AG09309 (cell line): ENCODE measurements at places on chromosomes 1 and 21.
A peak's percentile ranks its signal among the peaks of the same experiment; 100 is the strongest.

DNA sequence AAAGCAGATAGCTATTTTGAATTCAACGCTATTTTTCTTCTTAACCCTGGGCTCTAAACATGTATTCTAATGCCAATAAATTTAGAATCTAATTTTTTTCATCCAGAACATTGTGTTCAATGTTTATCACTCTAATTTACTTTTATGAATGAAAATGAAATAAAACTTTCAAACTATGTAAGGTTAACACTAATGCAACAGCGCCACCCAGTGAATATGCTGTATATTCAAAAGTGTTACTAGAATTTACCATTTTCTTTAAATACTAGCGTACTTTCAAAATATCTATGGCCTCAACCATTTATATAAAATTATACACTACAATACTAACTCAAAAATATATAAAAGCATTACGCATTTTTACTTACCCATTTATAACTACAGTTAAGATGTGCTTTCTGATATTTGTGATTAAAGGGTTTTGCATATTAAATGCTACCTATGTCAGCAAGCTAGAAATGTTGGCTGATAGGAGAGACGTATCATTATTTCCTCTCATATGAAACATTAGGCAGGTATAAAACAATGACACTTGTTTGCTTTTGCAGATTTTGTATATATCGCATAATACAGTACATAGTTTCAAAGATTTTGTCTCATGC lies 5.9 kb upstream of the NUF2 start:
- DNase-seq: peak; percentile 11

DNA sequence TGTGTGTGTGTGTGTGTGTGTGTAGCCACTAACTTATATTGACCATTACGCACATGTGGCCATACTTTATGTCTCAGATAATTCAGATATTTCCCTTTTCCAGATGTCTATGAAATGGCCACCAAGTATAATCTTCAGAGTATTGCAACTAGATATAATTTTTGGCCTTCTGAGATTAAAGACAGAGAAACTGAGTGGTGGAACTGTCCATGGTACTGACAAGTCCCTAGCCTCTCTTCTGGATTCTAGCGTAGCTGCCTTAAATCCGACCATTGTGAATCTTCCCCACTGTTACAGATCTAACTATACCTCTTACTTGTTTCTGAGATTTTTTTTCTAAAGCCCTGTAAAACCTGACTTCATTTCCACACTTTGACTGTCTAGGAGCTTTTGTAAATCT lies 100.0 kb upstream of the SERTAD4 start:
- no peak for DNase-seq

- DNase-seq: no peak
Measured at GRCh38 chr1:21921100-21921875, 15.8 kb downstream of the HSPG2 start.

- DNase-seq: no peak
Measured at GRCh38 chr1:18893120-18893519, 9.2 kb downstream of the ALDH4A1 start.

DNA sequence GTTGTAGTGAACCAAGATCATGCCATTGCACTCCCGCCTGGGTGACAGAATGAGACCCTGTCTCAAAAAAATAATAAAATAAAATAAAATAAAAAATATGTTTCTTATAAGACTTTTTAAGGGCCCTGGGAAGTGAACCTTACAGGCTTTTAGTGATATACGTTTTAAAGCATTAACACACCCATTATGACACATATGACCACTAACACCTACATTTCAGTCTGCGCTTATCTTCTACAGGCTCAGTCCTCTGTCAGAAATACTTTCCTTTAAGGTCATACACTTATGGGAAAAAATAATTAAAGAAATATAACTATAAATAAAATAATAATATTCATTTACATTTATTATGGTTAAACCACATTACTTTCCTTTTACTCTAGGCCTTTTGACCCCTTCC lies 21.9 kb downstream of the ADSS2 start:
- DNase-seq: no peak

GRCh38 chr1:225097175-225097574 lies 167.7 kb downstream of the DNAH14 start:
- no peak for DNase-seq

GRCh38 chr1:165898837-165899236 lies 71.4 kb downstream of the UCK2 start:
- DNase-seq: peak; percentile 95

GRCh38 chr1:204176049-204176448 lies 9.9 kb upstream of the REN start:
- no peak for DNase-seq

GRCh38 chr1:24364605-24364974 lies 45.4 kb downstream of the GRHL3 start:
- no peak for DNase-seq

GRCh38 chr1:94000510-94001282 lies 91.5 kb upstream of the GCLM start:
- DNase-seq: no peak

GRCh38 chr1:117652421-117652820 lies 46.6 kb downstream of the TENT5C start:
- no peak for DNase-seq

DNA sequence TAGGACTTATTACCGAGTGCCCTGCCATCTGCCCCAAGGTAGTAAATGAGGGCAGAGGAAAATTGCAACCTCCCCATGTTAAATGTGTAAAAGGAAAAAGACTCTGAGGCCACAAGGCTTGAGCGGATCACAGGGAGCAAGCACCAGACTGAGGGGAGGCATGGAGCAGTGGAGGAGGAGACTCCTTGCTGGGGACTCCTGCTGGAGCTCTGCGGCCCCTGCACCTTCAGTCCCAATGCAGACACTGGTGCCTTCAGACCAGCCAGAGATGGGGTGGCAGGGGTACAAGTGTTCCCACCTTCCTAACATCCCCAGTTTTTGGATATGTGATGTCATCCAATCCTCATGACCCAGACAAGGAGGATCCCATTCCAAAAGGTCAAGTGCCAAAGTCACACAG lies 128.4 kb upstream of the NGF start:
- DNase-seq: no peak

DNA sequence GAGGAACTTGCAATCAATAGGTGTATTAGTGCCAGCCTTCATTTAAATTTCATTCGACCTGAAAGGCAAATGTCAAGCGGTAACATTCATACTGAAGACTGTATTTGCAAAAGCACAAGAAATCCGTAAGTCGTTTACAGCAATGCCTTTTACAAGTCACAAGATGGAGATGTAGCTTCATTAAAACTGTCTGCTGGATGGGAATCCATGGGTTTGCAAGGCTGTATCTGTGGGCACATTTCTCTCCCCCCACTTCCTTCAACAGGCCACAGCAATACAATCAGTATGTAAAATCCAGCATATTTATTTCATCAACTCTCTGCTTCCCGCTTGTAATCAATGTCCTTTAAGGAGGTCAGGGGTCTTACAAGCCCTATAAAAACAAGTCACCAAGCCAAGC lies 147.1 kb downstream of the SLC45A1 start:
- DNase-seq: no peak

DNA sequence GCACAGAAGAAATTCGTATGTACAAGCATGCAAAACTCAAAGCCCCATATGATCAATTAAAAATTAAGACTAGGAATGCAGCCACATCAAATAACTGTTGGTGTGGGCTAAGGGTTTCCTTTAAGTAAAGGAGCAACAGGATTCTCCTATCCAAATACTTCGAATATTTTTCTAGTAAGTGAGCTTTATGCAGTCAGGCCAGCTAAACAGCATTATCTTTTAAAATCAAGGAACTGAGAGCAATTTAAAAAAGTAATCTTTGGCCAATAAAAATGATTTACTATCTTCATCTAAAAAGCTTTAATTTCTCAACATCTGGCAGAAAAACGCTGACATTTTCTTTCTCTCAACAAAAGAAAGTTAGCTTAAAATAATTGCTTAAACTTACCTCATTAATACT lies 19.8 kb downstream of the CNN3 start:
- no peak for DNase-seq

DNA sequence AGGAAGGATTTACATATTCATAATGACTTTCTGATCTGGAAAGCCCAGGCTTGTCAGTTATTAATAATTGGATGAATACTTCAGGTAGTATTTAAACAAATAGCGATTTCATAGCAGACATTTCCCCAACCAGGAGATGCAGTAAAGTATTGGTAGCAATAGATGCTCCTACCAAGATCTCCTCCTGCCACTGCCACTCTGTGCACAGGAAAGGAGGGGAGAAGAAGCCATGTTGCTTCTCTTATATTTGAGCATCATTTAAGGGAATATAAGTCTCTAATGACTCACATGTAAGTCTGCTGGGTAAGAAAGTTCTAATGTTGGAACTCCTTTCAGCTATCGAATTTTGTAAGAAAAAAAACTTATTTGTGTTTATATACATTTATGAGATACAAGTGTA lies 420 bp upstream of the IFI16 start:
- DNase-seq: no peak

- no peak for DNase-seq
Measured at GRCh38 chr1:29243023-29243870, 6.9 kb downstream of the PTPRU start.

GRCh38 chr1:150895618-150896017 lies 8.7 kb downstream of the CTXND2 start:
- DNase-seq: no peak

- no peak for DNase-seq
Measured at GRCh38 chr1:23872421-23872820, 4.3 kb upstream of the FUCA1 start.

DNA sequence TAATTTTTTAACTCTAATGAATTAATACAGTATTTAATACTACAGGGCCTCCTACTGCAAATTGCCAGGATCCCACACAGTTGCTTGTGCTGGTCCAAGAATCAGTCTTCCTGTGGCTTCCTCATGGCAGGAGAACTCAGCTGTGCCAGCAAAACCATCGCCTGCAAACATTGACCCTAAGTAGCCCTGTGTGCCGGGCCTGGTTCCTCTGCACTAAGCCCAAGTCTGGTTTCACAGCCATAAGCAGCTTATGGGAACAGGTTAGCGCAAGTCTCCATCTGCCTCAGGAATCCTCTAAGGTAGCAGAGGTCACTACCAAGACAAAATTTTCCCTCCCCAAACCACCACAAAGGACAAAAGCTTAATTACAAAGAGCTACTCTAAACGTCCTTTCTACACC lies 216.6 kb downstream of the PLA2G4A start:
- no peak for DNase-seq

DNA sequence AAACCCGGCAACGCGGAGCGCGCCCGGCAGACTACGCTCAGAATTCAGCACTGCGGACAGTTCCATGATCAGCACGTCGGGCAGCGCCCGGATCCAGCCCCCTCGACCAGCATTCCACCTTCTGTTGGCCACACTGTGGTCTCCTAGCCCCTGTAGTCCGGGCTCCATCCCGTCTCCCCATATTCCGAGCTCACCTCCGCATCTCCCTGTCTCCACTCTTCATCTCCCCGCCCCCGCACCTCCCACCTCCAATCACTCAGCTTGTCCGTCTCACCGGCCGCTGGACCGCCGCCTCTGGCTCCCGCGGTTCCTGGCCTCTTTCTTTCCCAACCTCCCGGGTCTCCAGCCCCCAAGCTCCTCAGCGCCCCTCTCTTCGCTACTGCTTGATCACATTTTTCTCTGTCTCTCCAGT lies 500 bp downstream of the EPHA10 start:
- DNase-seq: no peak

GRCh38 chr1:172647110-172647564 lies 11.8 kb upstream of the FASLG start:
- no peak for DNase-seq

GRCh38 chr1:197198333-197198732 lies 51.9 kb upstream of the ASPM start:
- DNase-seq: no peak

DNA sequence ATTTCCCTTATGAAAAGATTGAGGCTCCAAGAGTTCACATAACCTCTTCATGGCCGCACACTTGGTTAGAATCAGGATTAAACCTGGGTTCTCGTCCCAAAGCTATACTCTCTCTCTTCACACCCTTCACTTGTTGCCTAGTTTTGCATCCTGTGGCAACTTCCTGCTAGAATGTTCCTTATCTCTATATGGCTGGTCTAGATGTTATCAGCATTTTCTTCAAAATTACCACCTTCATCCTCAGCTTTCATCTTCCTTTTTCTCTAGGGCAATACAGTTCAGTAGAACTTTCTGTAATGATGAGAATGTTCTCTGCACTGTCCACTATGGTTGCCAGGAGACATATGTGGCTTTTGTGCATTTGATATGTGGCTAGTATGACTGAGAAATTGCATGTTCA lies 31.1 kb upstream of the BCAR3 start:
- DNase-seq: no peak

- DNase-seq: no peak
Measured at GRCh38 chr1:239982762-239983161, 108.9 kb upstream of the FMN2 start.

DNA sequence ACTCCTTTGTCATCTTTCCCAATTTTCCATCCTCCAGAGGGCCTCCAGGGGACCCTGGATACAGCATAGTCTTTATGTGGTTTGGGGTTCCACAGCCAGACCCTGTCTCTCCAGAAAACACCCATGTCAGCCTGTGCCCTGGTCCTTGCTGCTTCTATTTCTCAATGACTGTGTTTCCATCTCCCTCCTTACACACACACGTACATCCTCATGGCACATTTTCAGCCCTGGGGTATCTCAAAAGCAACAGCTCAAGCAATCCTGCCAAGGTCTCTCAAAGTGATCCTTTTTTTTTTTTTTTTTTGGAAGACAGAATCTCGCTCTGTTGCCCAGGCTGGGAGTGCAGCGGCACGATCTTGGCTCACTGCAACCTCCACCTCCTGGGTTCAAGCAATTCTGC lies 22.3 kb downstream of the QSOX1 start:
- DNase-seq: no peak

- no peak for DNase-seq
Measured at GRCh38 chr21:42061195-42061985, 9.7 kb upstream of the UMODL1 start.

DNA sequence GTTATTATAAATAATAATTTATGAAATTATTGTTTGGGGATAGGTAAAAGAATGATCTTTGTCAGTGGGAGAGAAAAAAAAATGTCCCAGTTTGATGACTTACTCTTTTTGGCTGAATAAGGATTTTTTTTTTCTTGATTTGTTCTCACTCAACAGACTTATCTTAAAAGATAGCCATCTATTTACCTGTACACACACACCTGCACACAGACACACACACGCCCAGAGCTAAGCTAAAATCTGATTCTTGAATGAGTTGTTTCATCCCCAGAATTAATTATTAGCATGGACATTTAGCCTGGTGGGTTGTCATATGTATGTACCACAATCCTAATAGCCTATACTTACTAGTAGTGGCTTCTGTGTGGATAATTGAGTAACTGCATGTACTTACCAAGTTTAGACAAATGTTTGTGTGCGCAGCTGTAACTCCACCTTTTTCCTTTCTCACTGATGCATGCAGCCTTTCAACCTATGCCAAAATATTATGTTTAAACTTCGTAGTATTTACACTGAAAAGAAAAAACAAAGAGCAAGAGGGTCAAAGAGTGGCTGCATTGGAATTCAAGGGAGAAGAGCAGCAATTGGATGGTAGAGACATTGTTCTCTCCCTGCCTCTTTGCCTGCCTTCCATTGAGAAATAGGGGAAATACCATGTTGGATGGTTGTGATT lies 174.3 kb downstream of the ADGRL2 start:
- no peak for DNase-seq

- DNase-seq: no peak
Measured at GRCh38 chr1:61975638-61976037, 219.0 kb upstream of the L1TD1 start.
